Transverse colon (tissue), 4 donors: ENCODE measurements at places on chromosomes 1 and 21. TPM values are rescaled to one million over a fixed set of nuclear protein-coding genes. Genes with fewer than 3 reads are reported as not detected.

GRCh38 chr1:243268751-243269460 lies 13.1 kb downstream of the SDCCAG8 start:
- no peak for DNase-seq
- no peak overlapping the region for H3K27ac ChIP-seq
- no peak overlapping the region for H3K4me3 ChIP-seq
- H3K4me1 ChIP-seq, result peaks cover 12% of the 10 kb centered on the region
- no peaks in the 10 kb centered on the region for H3K27me3 ChIP-seq
- no peaks in the 10 kb centered on the region for H3K36me3 ChIP-seq

- no peak overlapping the region for H3K27ac ChIP-seq
- H3K36me3 ChIP-seq, result no peaks in the 10 kb centered on the region
- no peak overlapping the region for H3K4me3 ChIP-seq
- H3K4me1 ChIP-seq, result peaks cover 9% of the 10 kb centered on the region
- no peaks in the 10 kb centered on the region for H3K27me3 ChIP-seq
- no peak for DNase-seq
Measured at GRCh38 chr1:168910403-168910802, 181.4 kb upstream of the DPT start.

DNA sequence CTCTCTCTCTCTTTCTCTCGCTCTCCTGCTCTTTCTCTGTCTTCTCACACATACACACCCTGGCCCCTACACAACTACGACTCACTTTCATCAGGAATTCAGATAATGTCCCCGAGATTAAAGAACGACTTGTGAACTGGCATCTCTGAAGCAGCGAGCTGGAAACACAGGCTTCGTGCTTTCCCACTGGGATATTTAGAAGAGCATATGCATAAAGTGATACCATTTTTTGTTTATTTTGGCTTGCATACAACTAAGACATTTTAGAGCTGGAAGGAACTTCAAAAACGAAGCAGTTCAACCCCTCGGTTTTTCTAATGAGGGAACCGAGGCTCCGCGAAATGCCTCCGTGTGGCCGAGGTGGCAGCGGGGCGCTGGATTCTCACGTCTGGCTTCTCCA lies 88.6 kb downstream of the ZBTB18 start:
- no peaks in the 10 kb centered on the region for H3K36me3 ChIP-seq
- H3K27me3 ChIP-seq, result no peaks in the 10 kb centered on the region
- no peak overlapping the region for H3K4me3 ChIP-seq
- no peak overlapping the region for H3K27ac ChIP-seq
- DNase-seq, result no peak

Gene CA14
- 0.27 TPM for total RNA-seq

Gene C1orf141
- not detected for total RNA-seq
